GM23338 (cell line): ENCODE measurements at places on chromosomes 3 and 15. TPM values are rescaled to one million over a fixed set of nuclear protein-coding genes. Genes with fewer than 3 reads are reported as not detected.
A peak's percentile ranks its signal among the peaks of the same experiment; 100 is the strongest.

- no peak for DNase-seq
- no peaks in the 10 kb centered on the region for H3K27me3 ChIP-seq
- no peaks in the 10 kb centered on the region for H3K36me3 ChIP-seq
- no peak overlapping the region for H3K27ac ChIP-seq
Measured at GRCh38 chr3:162007722-162008121, 511.1 kb downstream of the OTOL1 start.

DNA sequence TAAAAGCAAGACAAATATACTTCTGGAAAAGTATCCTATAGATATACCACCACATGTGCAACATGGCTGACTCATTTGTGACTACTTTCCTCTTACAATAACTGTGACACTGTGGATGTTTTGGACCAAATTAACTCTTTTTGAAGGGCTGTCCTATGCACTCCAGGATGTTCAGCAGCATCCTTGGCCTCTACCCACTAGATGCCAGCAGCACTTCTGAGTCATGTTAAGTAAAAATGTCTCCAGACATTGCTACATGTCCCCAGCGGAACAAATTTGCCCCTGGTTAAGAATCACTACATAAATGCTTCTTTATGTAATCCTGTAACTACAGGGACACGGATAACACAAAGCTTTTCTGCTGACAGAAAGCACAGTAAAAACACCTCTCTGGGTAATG is 32.0 kb downstream of the RUVBL1 start:
- H3K4me1 ChIP-seq: peaks cover 32% of the 10 kb centered on the region
- no peak overlapping the region for H3K4me3 ChIP-seq
- no peaks in the 10 kb centered on the region for H3K27me3 ChIP-seq
- no peak overlapping the region for H3K27ac ChIP-seq
- no peak for DNase-seq
- peaks cover 6% of the 10 kb centered on the region; the same call in 1 of the 2 replicates for H3K36me3 ChIP-seq

GRCh38 chr3:23805210-23805632 is 534 bp upstream of the UBE2E1 start:
- no peaks in the 10 kb centered on the region; the same call in 1 of the 2 replicates for H3K27me3 ChIP-seq
- no peak for DNase-seq
- peak overlapping the region; percentile 65; the same call in 1 of the 2 replicates for H3K27ac ChIP-seq
- peak overlapping the region; percentile 88 for H3K4me3 ChIP-seq
- 0 out of 2 replicates have a peak, but pooled peaks cover 3% of the 10 kb centered on the region for H3K36me3 ChIP-seq

- peaks cover 28% of the 10 kb centered on the region for H3K36me3 ChIP-seq
- no peak for DNase-seq
- H3K4me3 ChIP-seq: no peak overlapping the region
Measured at GRCh38 chr3:51477360-51477711, 22.5 kb downstream of the DCAF1 start.

The ADIPOQ gene
- not detected in 2 replicates for total RNA-seq

The TMEM158 gene
- total RNA-seq: 16.9 and 19.6 TPM in 2 replicates
